Aortic smooth muscle cell (primary cell): ENCODE measurements at places on chromosomes 13 and 19. TPM values are rescaled to one million over a fixed set of nuclear protein-coding genes. Genes with fewer than 3 reads are reported as not detected.

The CD22 gene
- total RNA-seq = 0.40 and 0.56 TPM in 2 replicates

The FPR1 gene
- total RNA-seq = not detected in 2 replicates

The NKPD1 gene
- 0.06 and 0.26 TPM in 2 replicates for total RNA-seq

The BICRA gene
- total RNA-seq = 2.8 and 4.1 TPM in 2 replicates

The KIRREL2 gene
- not detected in 2 replicates for total RNA-seq

The ADAMTS10 gene
- 12.0 and 24.2 TPM in 2 replicates for total RNA-seq

The ZNF700 gene
- total RNA-seq = 7.9 and 8.2 TPM in 2 replicates

The RXFP2 gene
- not detected in 2 replicates for total RNA-seq

The METTL21C gene
- total RNA-seq = not detected in 2 replicates

The MIR17HG gene
- total RNA-seq = 1.9 and 2.8 TPM in 2 replicates
